Stimulated activated naive CD4-positive, alpha-beta T cell treated with Interleukin-2 at 50 U/mL for 16 hours (primary cell): ENCODE measurements at places on chromosomes 12 and 14.

GRCh38 chr12:219891-220352, 6.0 kb upstream of the SLC6A12 start:
- peak; percentile 21 for DNase-seq

- no peak for DNase-seq
Measured at GRCh38 chr12:71587012-71587411, 76.6 kb downstream of the ZFC3H1 start.

DNA sequence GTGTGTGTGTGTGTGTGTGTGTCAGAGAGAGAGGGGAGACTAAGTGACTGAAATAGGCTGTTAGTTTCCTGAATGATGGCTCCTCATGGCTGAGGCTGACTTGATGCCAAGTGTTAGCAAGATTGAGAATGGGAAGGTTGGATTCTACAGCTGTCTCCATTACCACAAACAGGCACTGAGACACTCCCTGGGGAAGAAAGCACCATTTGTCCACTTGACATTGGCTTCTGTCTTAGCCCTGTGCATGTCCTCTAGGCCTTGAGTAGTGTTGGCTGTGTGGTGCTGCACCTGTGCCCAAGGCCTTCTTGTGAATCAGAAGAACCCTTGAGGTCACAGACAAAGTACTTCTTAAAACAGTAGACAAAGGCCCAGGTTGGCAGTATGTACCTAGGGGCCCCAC, 15.6 kb downstream of the ERG28 start:
- DNase-seq, result no peak

- DNase-seq, result no peak
Measured at GRCh38 chr12:97575403-97576193, 113.0 kb downstream of the RMST start.

- no peak for DNase-seq
Measured at GRCh38 chr12:124316257-124316900, 21.5 kb downstream of the RFLNA start.

GRCh38 chr14:89502966-89503365, 85.9 kb upstream of the FOXN3 start:
- DNase-seq, result no peak

GRCh38 chr14:98906123-98906995, 365.6 kb downstream of the BCL11B start:
- DNase-seq, result no peak

DNA sequence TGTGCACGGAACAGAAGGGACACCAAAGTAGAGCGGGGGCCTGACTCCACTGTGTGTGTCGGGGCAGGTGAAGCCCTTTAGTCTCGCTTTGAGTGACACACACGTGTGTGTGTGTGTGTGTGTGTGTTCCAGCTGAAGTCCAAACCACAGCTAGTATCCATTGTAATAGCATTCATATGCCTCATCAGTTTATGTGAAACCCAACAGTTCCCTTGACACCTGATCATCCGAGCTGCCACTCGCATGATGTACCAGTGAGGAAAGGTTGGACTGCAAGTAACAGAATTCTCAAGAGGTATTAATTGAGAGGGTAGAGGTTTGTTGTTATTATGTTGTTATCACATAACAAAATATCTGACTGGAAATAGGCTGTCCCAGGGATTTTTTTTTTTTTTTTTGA, 16.4 kb downstream of the CCDC63 start:
- no peak for DNase-seq

DNA sequence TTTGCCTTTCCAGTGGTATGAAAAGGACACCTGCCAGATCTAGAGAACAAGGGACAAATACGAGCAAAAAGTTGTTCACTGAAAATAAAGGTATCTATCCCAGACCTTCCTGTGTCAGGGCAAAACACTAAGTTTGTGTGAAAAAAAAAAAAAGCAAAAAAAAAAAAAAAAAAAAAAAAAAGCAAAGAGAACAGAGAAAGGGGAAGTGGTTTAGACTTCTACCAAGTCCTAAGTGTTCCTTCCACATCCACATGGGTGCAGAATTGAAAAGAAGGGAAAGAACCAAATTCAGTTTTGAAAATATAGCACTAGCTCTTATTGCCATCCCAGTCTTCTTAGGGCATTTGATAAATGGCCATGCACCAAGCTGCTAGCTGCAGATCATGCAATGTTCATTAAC, 41.7 kb downstream of the ZCRB1 start:
- DNase-seq, result no peak

DNA sequence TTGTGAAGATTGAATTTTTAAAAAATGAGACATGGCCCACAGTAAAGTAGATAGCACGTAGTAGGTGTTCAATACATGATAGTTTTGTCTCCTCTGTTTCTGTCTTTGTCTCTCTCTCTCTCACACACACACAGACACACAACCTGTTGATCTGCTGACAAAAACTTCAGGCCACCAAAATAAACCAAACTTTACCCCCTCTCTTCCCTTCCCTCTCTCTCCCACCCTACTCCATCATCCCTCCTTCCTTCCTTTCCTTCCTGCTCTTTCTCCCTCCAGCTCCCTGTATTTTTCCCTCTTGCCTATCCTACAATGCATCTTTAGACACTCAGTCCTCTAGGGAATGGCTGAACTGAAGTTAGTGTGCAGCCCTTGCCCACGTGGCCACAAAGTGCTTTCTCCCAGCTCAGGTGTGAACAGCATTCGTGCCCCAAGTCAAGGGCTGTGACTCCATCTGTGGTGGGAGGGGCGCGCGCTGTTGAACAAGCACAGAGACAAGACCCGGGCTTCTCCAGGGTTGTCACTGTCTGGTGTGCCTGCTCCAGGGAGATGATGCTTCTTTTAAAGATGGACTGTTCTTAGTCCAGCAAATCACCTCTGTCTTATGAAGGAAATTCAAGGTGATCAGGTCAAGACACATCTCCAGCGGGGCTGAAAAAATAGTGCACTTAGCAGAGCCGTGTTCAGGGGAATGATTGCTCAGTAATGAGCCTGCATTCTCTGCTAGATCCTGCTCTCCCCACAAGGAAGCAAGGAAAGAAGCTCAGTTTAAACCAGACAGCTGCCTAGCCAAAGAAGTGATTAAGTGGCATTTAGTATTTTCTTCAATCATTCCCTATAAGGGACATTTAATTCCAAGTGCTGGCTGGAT, 75.3 kb downstream of the WSCD2 start:
- no peak for DNase-seq

DNA sequence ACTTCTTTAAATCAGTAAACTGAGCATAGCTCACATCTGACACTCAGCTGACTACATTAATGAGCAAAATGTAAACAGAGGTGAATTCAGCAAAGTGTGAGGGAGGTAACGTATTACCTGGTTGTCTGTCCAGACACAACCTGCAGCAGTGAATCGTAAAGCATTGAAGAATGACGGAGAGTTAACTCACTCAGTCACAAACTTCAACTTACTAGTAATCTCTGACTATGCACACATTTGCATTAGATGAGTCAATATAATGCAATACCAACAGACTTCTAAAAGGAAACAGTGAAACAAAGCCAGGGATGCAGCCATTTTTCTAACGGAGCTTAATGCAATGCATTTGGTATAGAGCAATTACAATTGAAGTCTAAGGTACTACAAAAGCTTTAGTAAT, 40.0 kb downstream of the STX2 start:
- no peak for DNase-seq

- no peak for DNase-seq
Measured at GRCh38 chr12:53676656-53677015, 753 bp upstream of the ATP5MC2 start.

- DNase-seq, result no peak
Measured at GRCh38 chr14:24818058-24818822, 184.2 kb upstream of the GZMB start.

DNA sequence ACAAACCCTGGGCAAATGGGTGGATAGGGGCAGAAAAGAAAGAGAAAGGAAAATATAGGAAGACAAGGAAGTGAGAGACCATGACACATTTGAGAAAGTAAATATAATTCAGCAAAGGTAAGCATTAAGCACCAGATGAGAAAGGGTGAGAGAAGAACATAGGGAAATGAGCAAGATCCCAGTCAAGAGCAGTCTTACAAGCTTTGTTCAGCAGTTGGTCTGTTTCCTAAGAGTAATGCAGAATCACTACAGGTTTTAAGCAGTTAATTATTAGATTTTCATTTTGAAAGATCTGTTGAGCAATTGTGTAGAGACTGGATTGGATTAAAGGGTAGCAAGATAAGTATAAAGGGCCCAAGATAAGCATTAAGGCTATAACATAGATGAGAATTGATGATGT, 146.3 kb downstream of the PLCZ1 start:
- DNase-seq, result no peak

- DNase-seq, result no peak
Measured at GRCh38 chr14:26966908-26967307, 369.1 kb upstream of the NOVA1 start.

DNA sequence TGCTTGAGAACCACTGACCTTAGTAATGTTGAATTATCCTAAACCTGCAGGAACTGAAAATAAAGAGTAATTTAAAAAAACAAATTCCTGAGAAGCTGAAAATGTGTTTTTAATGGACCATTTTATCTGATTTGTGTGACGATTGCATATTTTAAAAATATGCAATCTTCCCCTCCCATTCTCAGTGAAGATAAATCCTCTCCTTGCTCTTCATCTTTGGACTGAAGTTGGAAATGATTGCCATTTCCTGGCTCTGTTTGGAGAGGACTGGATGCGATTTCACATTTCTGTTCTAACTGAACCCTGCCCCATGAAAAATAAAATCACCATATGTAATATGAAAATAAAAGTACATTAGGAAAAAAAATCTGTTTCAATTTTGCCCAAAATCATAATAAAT, 216.3 kb downstream of the SLC6A15 start:
- no peak for DNase-seq

DNA sequence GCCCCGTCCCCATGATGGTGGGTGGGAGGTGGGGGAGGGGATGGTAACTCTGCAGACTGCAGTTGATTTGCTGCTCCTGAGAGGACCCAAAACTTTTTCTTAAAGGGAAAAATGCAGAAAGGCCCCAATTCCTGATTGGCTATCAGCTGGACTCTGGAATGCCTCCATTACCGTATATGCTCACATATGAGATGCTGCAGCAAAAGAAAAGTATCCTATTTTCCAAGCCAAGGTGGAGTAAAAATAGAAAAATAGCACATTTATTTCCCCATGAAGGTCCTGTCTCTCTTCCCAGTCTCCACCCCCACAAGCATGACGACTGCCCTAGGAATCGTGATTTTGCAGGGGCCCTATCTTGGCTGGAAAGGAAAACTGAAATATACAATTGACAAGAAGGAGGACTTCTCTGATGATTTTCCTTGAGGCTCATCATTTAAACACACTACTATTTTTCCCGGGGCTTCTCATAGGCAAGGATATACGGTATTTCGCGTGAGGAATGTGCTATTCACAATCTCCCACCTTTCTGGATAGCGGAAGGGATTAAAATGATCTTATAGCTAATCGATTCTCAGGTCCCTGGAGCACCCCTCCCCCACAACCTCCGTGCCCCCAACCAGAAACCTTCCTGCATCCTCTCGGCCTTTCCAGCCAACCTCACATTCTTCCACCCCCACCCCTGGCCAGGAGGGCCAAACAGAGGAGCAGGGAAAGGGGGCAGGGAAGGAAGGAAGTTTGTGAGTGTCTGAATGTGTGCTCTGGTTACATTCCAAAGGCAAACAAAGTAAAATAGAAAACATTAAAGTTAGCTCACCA, 138.9 kb upstream of the CCND2 start:
- no peak for DNase-seq

DNA sequence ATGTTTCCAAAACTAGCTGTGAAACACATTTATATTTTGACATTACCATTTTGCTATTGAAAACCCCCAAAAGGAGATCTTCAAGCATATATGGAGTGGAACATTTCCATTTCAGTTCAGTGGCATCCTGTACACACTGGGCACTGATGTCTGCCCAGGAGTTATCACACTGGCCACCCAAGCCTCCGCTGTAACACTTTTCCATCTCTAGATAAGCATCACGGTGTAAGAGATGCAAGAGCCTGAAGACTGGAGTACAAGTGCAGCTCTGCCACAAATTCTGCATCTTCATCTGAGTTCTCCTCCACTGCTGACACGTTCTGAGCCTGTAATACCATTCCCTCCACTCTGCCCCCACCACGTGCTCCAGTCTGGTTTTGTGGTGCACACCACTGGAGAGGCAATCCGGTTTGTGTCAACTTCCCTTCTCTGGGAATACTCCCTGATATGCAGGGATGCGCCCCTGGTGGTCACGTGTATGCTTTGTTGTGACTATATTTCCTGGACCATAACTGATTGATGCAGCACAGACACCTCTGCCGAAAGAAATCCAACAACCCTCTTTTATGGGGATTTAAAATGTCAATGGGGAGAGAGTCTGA, 12.7 kb downstream of the SPTLC2 start:
- no peak for DNase-seq

DNA sequence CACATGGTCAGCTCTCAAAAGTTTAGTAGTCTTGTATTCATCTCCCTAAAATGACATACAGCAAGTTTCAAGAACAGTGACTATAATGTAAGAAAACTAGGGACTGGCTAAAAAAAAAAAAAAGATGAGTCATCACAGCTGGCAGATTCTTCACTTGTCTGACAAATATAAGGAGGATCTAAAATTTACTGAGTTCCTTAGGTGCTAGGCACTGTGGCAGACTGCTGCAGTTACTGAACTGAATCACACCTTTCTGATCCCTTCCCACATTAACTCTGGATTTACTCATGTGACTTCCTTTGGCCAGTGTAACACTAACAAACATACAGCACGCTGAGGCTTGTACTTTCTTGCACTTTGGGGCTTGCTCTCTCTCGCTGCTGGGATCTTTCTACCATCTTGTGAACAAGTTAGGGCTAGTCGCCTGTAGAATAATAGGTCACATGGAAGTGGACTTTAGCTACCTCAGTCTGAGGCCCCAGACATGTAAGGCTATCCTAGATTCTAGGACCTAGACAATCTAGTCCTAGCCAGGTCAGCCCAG, 32.1 kb downstream of the BAZ1A start:
- peak; percentile 3 for DNase-seq

DNA sequence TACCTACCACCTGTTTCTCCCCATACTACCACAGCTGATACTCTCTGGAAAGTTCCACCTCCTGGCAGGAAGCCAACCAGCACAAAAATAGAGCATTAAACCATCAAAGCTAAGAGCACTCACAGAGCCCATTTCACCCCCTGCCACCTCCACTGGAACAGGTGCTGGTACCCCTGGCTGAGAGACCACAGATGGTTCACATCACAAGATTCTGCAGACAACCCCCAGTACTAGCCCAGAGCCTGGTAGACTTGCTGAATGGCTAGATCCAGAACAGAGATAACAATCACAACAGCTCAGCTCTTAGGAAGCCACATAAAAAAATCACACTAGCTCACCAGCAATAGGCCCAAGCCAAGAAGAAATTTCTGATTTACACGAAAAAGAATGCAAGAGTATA, 855.2 kb downstream of the FSCB start:
- DNase-seq, result no peak

GRCh38 chr12:45644541-45644940, 85.0 kb upstream of the ARID2 start:
- DNase-seq, result no peak

- DNase-seq, result no peak
Measured at GRCh38 chr12:109731231-109731731, 17.7 kb downstream of the FAM222A start.

- DNase-seq, result no peak
Measured at GRCh38 chr12:64785838-64786237, 26.6 kb upstream of the GNS start.
